Right forelimb (tissue), 1 donor: ENCODE measurements at places on chromosomes 4 and X.

DNA sequence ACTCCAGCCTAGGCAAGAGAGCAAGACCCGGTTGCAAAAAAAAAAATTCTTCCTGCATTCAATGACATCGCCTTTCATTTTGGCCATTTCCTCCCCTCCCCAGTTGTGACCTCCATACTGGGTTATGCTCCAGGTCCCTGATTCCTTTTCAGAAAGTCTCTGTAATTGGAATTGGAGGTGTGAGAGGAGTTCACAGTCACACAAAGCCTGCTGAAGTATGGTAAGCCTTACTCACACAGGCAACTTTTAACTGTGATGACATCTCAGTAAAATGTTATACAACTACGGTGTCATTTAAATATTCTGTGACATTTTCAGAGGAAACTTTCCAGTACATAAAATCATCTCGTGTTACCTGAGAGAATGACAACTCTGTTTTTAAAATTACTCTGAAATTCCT, 73.6 kb downstream of the CEP44 start:
- DNase-seq: no peak

DNA sequence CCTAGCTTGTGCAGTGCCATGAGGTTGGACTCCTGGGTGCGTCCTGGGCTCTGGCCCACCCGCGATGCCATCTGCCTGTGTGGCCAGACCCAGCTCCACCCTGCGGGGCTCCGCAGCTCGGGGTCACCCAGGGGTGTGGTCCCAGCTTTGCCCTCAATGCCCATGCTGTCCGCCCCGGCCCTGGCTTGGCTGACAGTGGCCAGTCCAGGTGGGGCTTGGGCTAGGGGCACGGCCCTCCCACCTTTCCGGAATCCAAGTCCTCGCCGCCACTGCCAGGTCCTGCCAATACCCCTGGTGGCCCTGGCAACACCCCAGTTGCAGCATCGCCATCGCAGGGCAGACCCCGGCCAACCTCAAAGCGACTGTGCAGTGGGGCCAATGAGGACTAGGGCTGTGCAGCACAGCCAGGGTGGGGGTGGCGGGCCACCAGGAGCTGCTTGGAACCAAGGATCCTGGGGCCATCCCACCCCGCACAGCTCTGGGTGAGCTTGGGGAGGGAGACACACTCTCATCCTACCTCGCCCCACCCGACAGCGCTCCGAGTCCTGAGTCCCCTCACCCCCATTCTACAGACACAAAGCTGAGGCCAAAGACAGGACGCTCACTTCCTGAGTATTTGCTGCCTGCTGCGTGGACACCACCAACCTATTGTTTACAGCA, 80.9 kb downstream of the ZNF718 start:
- no peak for DNase-seq

DNA sequence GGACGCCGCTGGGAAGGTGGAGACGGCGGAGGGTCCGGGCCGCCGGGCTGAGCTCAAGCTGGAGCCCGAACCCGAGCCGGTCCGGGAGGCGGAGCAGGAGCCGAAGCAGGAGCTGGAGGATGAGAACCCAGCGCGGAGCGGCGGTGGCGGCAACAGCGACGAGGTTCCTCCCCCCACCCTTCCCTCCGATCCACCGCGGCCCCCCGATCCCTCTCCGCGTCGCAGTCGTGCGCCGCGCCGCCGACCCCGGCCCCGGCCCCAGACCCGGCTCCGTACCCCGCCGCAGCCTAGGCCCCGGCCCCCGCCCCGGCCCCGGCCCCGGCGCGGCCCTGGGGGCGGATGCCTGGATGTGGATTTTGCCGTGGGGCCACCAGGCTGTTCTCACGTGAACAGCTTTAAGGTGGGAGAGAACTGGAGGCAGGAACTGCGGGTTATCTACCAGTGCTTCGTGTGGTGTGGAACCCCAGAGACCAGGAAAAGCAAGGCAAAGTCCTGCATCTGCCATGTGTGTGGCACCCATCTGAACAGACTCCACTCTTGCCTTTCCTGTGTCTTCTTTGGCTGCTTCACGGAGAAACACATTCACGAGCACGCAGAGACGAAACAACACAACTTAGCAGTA, 483 bp downstream of the USP27X start:
- DNase-seq: no peak

GRCh38 chrX:105375816-105376215, 155.3 kb upstream of the TEX13A start:
- DNase-seq: no peak

GRCh38 chr4:68572653-68573170, 3.4 kb downstream of the UGT2B17 start:
- DNase-seq: no peak

- peak; percentile 48 for DNase-seq
Measured at GRCh38 chr4:101791182-101791558, 640 bp downstream of the BANK1 start.

- DNase-seq: no peak
Measured at GRCh38 chr4:152065545-152065944, 304.7 kb upstream of the GATB start.

- DNase-seq: no peak
Measured at GRCh38 chr4:104385713-104386112, 109.0 kb downstream of the CXXC4 start.

GRCh38 chr4:13986548-13986947, 359.0 kb upstream of the BOD1L1 start:
- no peak for DNase-seq

DNA sequence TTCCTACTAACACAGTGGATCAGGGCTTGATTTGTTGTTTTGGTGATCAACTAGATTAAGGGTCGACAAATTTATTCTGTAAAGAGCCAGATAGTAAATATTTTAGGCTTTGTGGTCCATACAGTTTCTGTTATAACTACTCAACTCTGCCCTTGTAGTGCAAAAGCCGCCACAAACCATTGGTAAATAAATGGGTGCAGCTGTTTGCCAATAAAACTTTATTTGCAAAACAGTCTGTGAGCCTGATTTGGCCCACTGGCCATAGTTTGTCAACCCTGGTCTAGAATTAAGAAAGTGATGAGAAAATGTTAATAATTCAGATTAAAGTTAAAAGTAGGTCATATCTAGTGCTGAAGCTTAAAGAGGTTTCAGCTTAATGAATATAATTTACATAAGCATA, 84.0 kb upstream of the TRIM2 start:
- DNase-seq: no peak

DNA sequence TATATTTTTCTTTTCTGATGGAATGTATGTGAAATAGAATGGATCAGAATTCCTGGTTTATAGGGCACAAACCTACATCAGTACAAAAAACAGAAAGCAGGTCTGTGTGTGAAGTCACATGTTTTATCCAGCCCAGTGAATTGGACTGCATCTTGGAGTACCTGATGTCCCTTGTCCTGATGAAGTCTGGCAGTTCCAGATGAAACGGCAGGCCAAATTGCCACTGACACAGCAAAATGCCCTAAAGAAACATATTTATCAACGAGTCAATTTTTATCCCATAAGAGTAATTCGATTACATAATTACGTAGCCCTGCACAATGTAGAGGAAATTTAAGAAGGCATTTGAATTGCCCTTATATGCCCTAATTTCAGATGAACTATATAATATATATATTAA, 37.8 kb upstream of the ATP6AP2 start:
- DNase-seq: no peak
